ENCODE measurements at places on chromosomes 5 and 9.
A peak's percentile ranks its signal among the peaks of the same experiment; 100 is the strongest.

GRCh38 chr9:120846251-120846889 is 3.6 kb upstream of the PSMD5 start:
- no peak for DNase-seq

DNA sequence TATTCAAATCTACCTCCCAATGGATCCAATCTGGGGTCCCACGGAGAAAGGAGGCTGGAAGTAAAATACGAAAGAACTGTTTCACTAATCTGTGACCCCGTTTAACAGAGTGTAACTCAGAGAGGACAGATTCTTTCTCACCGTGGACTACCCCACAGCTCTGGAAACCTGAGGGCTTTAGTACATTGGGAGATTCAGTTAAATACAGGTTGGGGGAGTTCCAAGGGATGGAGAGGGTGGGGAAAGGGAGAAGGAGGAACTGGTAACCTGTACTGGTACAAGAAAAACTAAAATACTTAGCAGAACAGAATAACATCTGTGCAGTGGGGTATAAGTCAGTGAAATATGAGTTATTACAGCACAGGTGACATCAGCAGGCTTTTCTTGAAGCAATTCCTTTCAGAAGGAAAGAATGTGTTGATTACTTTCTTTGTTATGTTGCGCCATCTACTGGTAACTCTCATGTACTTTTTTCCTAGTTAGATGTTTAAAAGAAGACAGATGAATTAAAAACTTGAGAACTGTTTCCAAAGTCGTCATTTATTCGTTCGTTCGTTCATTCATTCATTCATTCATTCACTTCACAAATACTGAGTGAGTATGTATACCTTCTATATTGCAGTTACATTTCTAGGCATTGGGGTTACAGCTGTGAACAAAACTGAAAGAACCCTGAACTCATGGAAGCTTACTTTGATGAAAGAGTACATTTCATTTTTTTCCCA is 30.0 kb upstream of the STOM start:
- no peak for DNase-seq

- DNase-seq, result no peak
Observed at GRCh38 chr5:72480841-72481240, 26.4 kb downstream of the ZNF366 start.

GRCh38 chr9:133737774-133738639 is at the start of gene SARDH:
Gene SARDH (minus strand): TSS chr9:133738352. CDS start chr9:133734173, 4,179 bp downstream.
- no peak for DNase-seq

- DNase-seq, result no peak
Observed at GRCh38 chr5:2373631-2374030, 377.8 kb downstream of the IRX2 start.

DNA sequence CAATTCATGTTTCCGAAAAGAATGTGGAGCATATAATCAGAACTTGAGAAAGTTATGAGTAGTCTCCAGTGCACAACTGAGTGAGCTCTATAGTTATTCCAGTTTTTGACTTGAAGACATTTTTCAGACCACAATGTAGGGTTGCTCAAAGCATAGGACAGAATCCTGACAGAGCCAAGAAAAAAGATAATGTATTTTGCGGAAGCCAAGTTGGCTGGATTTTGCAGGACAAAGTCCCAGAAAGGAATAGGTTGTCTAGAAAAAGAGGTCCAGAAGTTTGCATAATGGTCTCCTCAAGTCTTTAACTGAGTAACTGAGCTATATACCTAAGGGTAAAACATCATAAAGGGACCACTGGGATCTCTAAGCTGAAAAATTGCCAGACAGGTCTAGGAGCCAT is 1028.0 kb downstream of the TAF11L14 start:
- DNase-seq, result no peak

DNA sequence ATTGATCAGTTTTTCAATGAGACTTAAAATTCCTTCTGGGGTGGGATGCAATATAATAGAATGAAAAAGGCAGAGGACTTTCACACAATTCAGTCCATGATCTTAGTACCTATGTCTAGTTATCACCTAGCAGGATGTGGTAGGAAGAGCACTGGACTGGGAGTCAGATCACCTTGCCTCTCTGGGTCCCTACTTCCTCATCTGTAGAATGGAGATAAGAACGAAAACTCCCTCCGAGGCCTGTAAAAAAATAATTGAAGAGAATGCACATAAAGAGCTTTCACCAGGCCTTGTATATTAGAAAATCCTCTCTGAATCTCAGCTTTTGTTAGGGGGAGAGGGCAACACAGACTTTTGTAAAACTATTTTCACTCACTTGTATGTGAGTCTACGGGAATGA is 681 bp upstream of the TMEFF1 start:
- no peak for DNase-seq

GRCh38 chr9:71770170-71770569 is 1.9 kb upstream of the CEMIP2 start:
- no peak for DNase-seq

DNA sequence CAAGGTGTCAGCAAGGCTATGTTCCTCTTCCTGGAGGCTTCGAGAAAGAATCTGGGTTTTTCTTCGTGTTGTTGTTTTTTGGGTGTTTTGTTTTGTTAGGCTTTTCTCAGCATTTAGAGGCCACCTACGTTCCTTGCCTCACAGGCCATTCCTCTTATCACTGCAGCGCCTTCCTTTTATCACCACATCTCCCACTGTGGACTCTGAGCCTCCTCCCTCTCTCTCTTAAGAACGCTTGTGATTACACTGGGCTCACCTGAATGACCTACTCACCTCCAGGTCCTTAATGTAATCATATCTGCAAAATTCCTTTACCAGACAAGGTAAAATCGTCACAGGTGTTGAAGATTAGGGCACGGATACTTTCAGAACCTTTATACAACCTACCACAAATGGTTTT is 340.8 kb downstream of the DTWD2 start:
- DNase-seq, result no peak

GRCh38 chr9:98576354-98576753 is 132.4 kb downstream of the GABBR2 start:
- no peak for DNase-seq

GRCh38 chr9:22098643-22099332 is 89.7 kb upstream of the CDKN2B start:
- no peak for DNase-seq

GRCh38 chr5:1765141-1765879 is 34.3 kb downstream of the MRPL36 start:
- DNase-seq, result no peak

DNA sequence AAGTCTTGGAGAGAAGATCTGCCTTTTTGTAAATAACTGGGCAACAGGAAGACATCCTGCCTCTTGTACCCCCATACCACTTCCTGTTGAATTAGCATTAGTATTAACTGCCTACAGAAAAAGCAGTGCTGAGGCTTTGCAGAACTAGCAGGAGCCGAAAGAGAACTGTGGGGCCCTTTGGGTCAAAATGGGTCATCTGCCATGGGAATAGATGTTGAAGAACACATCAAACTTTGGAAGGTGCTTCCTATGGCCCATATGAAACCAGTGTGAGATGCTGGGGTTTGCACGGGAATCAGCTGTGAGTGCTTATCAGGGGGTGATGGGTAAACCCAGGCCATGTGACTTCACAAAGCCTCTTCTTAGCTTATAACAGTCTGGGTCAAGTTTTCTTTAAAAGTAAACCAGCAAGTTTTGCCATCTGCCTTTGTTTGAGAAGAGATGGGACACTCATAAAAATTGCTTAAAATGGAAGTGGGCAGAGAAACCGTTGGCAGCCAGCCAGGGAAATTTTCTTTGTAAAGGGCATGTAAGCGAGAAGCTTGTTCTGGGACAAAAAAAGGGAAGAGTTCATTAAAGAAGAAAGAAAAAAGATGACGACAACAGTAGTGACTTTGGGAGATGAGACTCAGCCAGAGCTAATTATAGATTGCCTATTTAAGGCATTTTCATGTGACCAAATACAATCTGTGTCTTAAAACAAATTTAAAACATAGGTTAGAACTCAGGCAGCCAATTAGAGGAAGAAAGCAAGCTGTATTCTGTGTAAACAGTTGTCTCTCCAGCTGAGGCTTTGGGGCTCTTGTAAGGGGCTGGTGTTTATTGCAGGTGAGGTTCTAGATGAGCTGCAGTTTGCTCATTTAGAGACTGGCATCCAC is 4.4 kb downstream of the SLC25A25 start:
- DNase-seq, result no peak

GRCh38 chr5:169328401-169328800 is 27.5 kb upstream of the SLIT3 start:
- no peak for DNase-seq

DNA sequence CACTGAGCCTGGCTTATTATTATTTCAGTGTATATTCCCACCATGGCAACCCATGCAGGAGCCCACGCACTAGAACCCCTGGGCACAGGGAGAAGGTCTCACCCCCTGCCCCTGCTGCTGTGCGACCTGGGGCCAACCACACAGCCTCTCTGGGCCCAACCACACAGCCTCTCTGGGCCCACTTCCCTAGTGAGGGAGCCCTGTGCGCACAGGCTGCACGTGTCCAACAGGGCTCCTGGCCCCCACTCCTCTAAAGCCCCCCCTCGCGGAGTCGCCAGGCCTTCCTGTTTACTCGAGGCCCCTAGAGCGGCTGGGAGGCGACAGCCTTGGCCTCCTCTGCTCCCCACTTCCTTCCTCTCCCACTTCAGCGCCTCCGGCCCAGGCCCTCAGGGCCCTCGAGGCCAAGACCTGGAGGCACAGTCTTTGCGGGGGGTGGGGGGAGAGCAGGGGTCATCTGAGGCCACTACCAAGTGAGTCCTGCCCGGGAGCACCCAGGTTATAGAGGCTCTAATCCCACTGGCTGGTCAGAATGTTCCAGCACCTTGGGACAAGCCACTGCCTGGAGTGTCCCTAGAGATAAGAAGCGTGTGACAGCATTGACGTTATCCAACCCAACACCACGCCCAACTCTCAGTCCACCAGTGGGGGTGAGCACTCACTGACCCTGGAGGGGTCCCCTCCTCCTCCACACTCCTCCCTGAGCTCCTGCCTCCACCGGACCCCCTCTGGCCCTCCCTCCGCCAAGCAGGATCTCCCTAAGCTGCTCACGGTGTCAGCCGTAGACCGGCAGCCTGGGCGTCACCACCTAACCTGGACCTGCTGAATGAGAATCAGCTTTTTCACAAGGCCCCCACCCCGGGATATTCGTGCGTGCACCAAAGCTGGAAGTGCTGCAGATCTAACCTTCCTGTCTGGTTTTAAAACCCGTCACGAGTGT is 7.9 kb upstream of the ENG start:
- peak; percentile 73 for DNase-seq

DNA sequence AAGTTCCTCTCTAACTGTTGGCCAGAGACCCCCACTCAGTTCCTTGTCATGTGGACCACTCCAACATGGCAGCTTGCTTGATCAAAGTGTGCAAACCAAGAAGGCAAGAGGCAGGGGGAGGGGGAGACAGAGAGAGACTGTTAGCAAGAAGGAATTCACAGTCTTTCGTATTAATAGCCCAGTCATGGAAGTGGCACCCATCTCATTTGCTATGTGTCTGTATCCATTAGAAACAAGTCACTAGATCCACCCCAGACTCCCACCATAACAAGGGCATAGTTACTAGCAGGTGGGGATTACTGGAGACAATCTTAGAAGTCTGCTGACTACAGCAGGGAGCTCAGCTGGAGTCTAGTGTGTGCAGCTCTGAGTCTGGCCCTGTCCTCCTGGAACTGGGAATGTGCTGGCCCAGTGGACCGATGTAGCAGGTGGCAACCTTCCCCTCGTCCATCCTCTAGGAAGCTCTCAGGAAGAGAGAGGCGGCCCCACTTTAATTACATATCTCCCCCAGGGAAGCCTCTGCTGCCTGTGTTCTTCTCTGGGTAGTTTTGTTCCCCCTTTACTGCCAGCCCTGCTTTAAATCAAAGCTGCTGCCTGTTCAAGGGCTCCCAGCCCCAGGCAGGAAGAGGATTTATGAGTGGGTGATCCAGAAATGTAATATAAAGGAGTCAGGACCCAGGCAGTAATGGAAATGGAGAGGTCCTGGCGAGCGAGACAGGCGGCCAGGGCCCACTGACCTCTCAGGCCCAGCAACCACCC is 47.8 kb upstream of the ALDH1B1 start:
- DNase-seq, result no peak

DNA sequence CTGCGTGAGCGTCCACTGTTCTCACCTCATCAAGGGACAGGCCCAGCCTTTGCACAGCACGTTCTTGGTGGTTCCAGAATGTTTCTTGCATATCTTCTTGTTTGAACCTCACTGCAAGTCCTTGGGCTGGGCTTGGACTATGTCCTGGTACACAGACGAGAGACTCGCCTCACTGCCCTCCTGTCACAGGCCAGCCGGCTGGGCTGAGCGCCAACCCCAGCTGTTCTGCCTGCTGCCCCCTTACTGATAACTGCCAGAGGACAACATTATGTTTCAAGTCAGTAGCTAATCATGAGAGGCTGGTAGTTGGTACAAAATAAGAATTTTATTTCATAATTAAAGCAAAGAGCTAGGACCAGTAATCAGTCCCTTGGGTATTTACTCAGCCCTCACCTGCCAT is 52.8 kb upstream of the LRRTM2 start:
- DNase-seq, result no peak

DNA sequence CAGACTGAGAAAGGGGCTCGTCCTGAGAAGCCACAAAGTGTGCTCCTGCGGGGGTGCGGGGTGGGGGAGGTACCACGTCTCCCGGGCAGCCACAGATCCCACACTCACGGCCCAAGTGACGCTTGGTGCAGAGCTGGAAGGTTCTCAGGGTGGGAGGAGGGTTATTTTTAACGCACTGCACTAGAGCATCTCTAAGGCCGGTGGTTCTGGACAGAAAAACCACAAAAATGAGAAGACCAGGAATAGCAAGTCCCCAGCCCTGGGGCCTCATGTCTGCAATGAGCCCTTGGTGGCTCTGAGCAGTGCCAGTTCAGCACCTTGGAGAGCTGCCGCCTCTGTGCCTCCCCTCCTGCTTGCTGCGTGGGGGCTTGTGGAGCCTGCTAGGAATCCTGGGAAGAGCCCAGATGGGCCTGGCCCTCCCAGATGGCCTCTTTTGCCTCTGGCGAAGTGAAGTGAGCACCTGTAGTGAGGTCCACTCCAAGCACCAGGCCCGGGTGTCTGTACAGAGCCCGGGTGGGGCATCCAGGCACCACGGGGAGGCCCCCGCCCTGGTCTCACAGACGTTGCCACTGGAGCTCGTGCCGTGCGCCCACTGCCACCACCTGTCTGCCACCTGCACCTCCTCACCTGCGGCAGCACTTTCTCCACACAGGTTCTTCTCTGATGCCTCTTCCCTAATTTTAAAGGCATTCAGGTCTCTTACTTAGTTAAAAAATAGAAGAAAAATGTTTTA is 48.9 kb upstream of the CACNA1B start:
- DNase-seq, result no peak

DNA sequence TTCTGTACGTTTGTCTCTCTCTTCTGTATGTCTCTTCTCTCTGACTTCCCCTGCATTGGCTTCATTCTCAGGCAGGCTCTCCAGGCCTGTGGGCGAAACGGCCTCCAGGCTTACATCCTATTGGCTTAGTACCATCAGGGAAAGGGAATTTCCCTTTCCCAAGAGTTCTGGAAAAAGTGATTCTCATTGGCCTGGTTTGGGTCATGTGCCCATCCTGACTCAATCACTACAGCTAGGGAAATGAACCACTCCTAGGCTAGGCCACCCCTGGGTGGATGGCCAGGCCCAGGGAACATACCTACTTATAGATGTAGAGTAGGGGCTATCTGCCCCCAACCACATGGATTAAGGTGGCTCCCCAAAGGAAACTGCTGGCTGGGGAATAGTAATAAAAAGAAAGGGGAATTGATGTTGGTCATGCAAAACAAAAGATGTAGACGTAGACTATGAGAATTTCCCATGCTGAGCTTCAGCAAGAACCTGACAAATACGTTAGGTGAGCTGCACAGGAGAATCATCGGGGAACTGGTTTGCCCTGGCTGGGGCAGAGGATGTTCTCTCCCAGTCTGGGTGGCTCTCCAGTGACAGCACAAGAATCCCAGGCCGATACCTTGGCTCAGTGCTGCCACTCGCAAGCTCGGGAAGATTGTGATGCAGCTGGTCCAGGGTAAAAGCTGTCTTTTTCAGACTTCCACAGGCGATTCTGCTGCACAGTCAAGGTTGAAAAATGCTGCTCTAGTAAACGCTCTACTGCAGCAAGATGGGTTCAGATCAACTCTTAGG is 3.7 kb upstream of the EGR1 start:
- DNase-seq, result no peak
